ENCODE measurements at places on chromosomes 2 and 18. TPM values are rescaled to one million over a fixed set of nuclear protein-coding genes. Genes with fewer than 3 reads are reported as not detected.

Gene ABCG5
- not detected for total RNA-seq

Gene RAPH1
- total RNA-seq = 24.0 TPM

Gene HOXD13
- total RNA-seq = not detected

Gene ADRA2B
- total RNA-seq = 2.0 TPM

Gene RAD51AP2
- total RNA-seq = 0.20 TPM

Gene HNMT
- 73.7 TPM for total RNA-seq

Gene SLC30A3
- 0.10 TPM for total RNA-seq

Gene SCN1A
- 0.10 TPM for total RNA-seq

Gene SLC9A2
- total RNA-seq = 6.8 TPM

Gene SP9
- total RNA-seq = 3.3 TPM

Gene GKN1
- total RNA-seq = not detected

Gene PTPRN
- not detected for total RNA-seq

Gene PID1
- 17.5 TPM for total RNA-seq

Gene M1AP
- total RNA-seq = 0.99 TPM

Gene FBXO15
- 1.5 TPM for total RNA-seq

Gene DSG1
- total RNA-seq = 260 TPM

Gene NTSR2
- 0.10 TPM for total RNA-seq

Gene SNRNP27
- total RNA-seq = 40.5 TPM

Gene ANO7
- 0.79 TPM for total RNA-seq

Gene RAB27B
- 10.5 TPM for total RNA-seq

Gene RGPD4
- not detected for total RNA-seq

Gene DSC1
- total RNA-seq = 150 TPM

All from skin of body (tissue), 3 donors.